NCI-H524 (cell line): ENCODE measurements at places on chromosomes 2 and 18.

DNA sequence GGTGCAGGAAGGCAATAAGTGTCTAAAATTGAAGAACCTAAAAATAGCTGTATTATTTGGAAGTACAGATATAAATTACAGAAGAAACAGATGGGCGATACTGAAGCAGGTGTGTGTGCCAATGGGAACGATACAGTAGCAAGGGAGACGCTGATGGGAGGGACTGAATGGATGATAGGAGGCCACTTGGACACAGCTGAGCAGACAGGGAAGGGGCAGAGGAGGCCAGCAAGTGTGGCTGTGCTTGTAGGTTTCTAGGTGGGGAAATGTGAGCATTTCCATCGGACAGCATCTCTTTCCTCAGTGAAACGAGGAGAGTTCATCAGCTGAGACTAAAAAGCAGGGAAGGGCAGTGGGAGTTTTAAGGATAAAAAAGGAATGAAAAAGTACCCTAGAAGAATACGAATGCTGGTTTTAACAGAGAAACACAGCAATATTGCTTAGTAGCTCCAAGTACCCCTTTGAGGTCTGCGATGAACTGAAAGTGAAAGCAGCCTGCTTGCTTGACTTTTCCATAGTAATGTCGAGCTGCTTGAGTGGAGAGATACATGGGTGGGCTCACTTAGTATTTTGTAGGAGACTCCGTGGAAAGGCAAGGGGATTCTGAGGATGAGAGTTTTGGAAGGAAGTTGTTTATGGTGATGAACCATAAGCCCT is 91.7 kb upstream of the EPC2 start:
- DNase-seq = peak; percentile 78

DNA sequence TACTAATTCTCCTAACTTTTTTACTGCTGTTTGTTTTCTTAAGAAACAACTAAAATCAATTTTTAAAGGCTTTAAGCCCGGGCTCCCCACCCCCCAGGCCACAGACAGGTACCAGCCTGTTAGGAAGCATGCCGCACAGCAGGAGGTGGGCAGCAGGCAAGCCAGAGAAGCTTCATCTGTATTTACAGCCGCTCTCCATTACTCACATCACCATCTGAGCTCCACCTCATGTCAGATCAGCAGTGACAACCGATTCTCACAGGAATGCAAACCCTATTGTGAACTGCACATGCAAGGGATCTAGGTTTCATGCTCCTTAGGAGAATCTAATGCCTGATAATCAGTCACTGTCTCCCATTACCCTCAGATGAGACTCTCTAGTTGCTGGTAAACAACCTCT is 517.0 kb downstream of the NRXN1 start:
- peak; percentile 42 for DNase-seq

DNA sequence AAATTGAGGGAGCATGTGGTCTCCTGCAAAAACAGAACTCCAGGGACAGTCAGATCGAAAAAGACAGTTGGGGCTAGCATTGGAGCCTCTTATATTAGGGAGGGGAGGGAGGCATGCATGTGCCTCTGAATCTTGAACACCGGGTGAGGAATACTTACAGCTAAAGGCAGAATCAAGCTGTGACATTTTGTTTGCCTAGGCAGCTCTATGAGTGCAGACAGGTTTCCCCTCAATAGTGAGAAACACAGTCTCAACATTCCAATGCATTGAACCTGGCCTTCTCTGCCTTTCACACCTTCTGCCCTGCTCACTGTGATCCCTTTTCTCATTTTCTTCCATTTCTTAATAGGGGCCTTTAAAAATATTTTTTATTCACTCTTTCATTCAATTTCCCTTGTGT is 140.4 kb downstream of the THSD7B start:
- DNase-seq = no peak

GRCh38 chr18:7514796-7515440 is 52.2 kb upstream of the PTPRM start:
- DNase-seq = no peak

DNA sequence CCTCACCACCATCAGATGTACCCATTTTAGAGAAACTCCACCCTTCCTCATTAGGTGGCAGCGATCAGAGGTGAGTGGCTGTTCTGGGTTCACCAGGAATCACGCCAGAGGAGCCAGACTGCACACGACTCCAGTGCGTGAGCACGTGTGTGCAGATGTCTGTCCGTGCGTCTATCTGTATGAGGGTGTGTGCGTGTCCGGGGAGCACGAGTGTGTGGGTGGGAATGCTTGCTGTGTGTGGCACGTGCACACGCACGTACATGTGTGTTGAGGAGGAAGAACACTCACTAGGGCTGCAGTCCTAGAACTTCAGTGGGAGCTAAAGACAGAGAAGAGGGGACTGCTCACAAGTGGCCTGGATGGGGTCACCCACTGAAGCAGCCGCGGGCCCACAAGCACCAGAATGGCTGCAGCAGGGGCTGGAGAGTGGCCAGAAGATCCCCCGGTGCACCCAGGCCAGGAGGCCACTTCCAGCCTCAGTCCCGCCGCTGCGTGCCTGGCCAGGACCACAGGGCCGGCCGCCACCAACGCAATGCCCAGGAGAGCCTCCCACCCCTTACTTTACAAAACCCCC is 13.9 kb downstream of the HDAC4 start:
- no peak for DNase-seq

DNA sequence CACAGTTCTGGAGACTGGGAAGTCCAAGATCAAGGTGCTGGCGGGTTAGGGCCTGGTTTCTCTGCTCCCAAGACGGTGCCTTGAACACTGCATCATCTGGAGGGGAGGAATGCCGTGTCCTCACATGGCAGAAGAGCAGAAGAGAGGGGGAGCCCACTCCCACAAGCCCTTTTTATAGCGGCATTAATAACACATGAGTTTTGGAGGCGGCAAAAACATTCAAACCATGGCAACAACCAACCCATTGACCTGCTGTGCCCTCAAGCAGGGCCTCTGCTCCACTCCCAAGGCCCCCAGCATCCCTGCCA is 62.0 kb downstream of the SMAD7 start:
- DNase-seq = no peak

DNA sequence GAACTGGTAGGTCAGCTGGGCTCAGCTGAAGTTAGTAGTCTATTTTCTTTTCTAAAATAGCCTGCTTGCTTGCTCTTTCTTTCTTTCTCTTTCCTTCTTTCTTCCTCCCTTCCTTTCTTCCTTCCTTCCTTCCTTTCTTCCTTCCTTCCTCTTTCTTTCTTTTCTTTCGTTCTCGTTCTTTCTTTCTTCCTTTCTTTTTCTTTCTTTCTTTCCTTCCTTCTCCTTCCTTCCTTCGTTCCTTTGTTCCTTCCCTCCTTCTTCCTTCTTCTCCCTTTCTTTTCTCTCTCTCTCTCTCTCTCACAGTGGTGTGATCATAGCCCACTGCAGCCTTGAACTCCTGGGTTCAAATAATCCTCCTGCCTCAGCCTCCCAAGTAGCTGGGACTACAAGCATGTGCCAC is 29.2 kb upstream of the KDM3A start:
- no peak for DNase-seq

- DNase-seq = no peak
Observed at GRCh38 chr2:225402210-225402776, 2.8 kb downstream of the NYAP2 start.

DNA sequence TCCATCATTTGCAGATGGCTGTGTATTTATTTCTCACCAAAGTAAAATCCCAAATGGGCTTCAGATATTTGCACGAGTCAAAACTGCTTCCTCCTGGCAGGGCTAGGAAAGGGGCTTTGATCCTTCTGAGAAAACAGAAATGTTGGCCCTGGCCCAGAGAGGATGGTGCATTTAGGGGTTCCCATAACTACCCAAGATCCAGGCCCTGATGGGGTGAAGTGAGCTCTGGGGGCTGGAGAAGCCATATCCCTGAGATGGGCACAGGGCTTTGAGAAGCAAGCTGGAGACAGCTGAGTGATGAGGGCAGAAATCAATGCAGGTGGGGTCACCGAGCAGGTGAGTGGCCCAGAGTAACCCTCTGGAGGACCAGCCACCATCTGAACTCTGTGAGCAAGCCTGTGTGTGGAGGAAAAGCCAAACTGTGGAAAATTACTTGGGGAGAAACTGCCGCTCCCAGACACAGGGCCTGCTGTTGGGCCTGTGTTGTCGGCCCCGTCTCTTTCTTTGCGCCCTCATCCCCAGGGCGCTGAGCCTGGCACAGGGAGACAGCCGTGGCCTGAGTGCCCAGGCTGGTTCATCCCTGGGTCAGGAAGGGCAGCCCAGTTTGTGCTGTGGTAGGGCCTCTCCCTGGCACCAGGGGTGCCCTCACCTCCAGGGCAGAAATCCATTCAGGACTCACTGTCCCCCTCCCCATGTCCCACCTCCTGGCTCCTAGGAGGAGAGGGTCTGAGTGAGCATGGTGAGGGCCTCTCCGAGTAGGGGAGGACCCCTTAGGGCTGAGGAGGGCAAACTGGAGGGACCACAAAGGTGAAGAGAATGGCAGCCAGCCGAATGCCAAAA is 167.8 kb upstream of the HAAO start:
- DNase-seq = no peak

- no peak for DNase-seq
Observed at GRCh38 chr2:61714210-61714609, 139.7 kb downstream of the FAM161A start.

- DNase-seq = peak; percentile 70
Observed at GRCh38 chr2:54657664-54658083, 65.8 kb upstream of the EML6 start.

DNA sequence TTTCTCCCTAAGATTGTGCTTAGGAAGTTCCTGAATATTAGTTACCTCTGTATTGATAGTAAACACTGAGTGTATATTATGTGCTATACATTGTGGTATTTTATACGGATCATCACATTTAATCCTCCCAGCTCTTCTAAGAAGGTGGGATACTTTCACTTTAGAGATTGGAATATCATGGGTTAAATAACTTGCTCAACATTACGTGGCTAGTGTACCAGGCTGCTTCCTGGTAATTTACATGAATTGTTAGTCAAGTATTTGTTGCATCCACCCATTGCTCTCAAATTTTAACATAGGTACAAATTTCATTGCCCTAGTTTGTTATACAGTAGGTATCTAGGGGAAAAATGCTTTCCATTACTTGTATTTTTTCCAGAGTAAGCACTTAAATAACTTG is 21.4 kb downstream of the FAM98A start:
- no peak for DNase-seq

DNA sequence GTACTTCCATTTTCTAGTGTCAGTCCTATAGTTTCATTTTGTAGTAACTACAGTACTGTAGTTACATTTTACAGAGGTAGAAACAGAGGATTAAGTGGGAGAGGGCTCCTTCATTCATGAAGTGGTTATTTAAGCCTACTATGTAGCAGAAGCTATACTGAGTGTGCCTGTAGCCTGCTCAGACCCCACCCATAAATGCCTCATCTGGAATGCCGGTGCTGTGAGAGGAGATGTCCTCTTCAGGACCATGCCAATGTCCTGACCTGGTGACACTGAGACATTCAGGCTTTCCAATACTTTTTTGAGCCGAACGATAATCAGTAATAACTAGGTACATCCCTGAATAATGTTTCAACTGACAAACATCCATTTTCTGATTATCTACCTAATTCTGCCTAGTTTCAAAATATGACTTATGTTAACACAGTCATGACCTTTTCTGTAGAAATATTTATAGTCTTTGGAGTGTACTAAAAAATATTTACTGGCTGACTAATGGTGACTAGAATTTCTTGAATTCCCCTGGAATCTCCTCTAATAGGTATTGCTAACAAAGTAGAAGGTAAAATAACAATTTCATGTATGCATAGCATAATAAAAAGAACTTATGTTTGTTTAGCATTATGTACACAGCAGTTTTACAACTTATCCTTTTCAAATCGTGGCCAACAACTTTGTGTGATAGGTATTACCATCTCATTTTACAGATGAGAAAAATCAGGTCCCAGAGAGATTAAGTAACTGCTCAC is 10.2 kb upstream of the ARHGAP28 start:
- no peak for DNase-seq

DNA sequence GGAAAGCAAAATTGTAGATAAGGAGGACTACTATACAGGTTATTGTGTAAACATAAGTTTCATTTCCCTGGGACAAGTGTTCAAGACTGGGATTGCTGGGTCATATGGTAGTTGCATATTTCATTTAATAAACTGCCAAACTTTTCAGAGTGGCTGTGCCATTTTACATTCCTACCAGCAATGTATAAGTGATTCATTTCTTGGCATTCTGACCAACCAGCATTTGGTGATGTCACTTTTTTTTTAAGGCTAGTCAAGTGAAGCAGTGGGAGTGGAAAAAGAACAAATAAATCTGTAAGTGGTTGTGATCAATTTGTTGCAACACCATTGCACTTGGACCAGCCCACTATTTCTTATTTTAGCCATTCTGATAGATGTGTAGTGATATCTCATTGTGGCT is 5.2 kb upstream of the CHCHD5 start:
- DNase-seq = no peak

- no peak for DNase-seq
Observed at GRCh38 chr18:44668270-44668975, 12.3 kb upstream of the SETBP1 start.

GRCh38 chr2:17962876-17963275 is 84.4 kb downstream of the KCNS3 start:
- DNase-seq = no peak

DNA sequence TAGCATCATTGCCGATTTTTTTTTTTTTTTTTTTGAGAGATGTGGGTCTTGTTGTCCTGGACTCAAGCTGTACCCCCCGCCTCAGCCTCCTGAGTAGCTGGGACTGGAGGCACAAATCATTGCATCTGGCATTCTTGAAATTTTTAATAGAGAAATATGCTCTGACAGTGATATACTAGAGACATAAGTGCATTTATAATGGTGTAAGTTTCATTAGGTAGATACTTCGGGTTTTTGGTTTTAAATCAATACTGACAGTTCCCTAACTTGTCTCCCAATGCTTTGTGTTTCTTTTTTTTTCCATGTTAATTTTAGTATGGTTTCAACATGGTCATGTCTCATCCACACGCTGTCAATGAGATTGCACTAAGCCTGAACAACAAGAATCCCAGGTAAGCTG is 138.7 kb downstream of the PRPF40A start:
- no peak for DNase-seq

- DNase-seq = no peak
Observed at GRCh38 chr2:18650221-18650620, 60.9 kb upstream of the NT5C1B start.

DNA sequence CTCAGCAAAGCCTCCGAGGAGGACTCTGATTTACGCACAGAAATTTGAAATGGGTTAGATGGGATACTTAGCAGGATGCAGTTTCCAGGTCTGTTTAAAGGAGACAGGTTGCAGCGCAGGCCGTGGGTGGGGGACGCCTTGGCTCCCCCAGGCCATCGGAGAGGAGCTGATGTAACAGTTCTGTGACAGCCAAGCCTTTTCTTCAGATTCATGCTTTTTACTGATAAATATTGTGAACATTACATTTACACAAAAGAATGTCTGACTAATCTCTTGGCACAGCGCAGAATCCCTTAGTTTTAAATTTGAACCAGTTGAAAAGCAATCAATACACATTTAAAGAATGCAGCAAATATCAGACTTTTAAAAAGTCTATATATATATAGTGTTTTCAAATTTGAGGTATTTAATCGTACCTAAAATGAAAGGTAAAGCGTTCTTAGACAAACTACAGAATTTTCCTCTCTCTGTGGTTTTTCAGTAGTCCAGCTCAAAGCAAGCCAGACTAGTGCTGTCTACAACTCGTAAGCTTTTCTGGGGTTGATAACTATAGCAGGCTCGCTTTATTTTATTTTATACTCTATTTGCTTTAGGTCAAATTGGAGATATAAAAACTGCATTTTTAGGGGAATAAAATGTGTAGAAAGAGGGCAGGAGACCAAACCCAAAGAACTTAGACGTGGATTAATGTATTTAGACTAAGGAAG is 221.9 kb downstream of the PIEZO2 start:
- no peak for DNase-seq

- DNase-seq = peak; percentile 37
Observed at GRCh38 chr2:168119515-168120141, 127.8 kb downstream of the STK39 start.

- DNase-seq = no peak
Observed at GRCh38 chr18:38520786-38521185, 955.2 kb upstream of the CELF4 start.
